Cardiac septum (tissue), 1 donor: ENCODE measurements at places on chromosomes 6 and 20. TPM values are rescaled to one million over a fixed set of nuclear protein-coding genes. Genes with fewer than 3 reads are reported as not detected.

- no peak for DNase-seq
Observed at GRCh38 chr6:166346965-166347364, 4.6 kb upstream of the SFT2D1 start.

DNA sequence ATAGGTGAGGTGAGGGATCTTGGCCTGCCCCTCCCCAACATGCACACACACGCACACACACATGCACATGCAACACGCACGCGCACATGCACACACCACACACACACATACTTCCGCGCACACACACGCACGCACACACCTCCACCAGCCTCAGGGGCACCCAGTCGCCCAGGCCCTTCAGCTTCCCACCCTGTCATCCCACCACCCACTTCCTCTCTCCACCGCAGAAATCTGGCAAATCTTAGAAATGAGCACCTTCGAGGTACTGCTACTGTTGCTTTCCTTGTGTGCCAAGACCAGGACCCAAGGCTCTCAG is 1.2 kb downstream of the SPDEF start:
- DNase-seq: no peak

GRCh38 chr6:41277605-41278004 is 8.9 kb downstream of the TREM1 start:
- DNase-seq: no peak

- no peak for DNase-seq
Observed at GRCh38 chr6:38364127-38364526, 275.6 kb downstream of the BTBD9 start.

DNA sequence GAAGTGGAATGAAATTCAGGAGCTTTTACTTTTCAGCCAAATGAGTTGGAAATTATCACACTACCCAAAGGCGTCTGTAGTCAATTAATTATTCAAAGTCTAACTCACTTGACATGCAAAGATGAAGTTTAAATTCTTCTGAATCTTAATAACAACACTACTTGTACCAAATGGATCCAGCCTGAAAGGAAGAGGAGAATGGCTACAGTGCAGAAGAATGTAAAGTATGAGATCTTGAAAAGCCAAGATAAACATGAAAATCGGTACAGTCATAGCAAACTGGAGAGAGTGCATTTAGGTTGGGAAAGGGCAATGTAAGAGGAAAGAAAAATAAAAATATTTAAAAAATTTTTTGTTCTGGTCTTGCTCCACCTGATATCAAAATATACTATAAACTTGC is 195.5 kb downstream of the SIM1 start:
- DNase-seq: no peak

DNA sequence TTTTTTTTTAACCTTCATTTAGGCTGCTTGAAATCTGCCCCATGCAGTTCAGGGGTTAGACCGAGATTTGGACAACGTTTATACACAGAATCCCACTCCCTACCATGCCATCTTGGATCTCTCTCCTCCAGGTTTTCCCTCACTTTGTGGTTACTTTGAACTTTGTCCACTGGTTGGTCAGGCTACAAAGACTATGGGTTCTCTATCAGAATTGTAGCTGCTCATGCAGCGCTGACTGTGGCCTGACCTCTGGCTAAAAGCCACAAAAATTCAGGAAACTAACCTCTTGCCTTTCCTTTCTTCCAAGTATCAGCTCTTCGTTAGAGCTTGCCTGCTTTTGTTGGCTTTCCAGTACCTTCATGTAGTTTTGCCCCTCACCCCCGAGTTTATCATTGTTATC is 44.9 kb upstream of the KCNG1 start:
- no peak for DNase-seq

GRCh38 chr6:32484614-32484998 is 44.9 kb downstream of the HLA-DRA start:
- DNase-seq: no peak

DNA sequence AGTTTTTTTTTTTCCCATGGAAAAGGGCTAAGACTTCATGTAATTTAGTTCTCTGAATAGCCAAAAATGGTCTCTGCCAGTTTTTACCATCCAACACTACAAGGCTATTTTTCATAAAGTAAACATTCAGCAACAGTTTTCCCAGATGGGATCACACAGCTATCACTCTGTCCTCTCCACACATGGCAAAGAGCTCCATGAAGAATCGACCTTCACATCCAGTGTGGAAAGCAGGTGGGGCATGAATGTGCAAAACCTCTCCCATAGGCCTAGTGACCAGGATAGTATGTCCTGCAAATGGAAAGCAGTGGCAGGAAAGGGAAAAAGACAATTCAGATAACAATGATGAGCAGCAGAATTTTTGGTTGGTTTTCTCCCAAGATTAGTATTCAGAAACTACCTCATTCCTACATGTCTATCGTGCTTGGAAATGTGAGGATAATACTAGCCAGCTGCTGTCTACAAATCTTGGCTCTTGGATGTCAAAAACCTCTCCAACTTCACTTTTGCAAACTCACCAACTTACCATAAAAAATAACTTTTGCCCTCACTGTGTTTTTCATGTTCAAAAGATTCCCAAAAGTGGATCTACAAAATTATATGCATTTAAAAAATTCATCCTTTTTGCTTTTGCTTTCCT is 159.7 kb upstream of the MCHR2 start:
- no peak for DNase-seq

- no peak for DNase-seq
Observed at GRCh38 chr20:62792182-62792939, 3.9 kb upstream of the MRGBP start.

GRCh38 chr6:43683708-43684455 is 3.7 kb downstream of the MRPS18A start:
- DNase-seq: no peak

- DNase-seq: no peak
Observed at GRCh38 chr20:33568868-33569801, 79.2 kb downstream of the CBFA2T2 start.

- no peak for DNase-seq
Observed at GRCh38 chr6:41411961-41412360, 76.6 kb downstream of the NCR2 start.

DNA sequence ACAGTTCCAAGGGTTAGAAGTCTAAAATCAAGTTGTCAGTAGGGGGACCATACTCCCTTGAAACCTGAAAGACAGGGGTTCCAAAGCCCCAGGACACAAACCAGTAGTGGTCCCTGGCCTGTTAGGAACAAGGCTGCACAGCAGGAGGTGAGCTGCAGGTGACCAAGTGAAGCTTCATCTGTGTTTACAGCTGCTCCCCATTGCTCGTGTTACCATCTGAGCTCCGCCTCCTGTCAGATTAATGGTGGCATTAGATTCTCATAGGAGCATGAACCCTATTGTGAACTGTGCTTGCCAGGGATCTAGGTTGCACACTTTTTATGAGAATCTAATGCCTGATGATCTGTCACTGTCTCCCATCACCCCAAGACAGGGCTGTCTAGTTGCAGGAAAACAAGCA is 25.3 kb upstream of the SIM1 start:
- DNase-seq: no peak

GRCh38 chr6:6611486-6611885 is 23.0 kb downstream of the LY86 start:
- no peak for DNase-seq

- DNase-seq: no peak
Observed at GRCh38 chr6:79436241-79436640, 101.0 kb downstream of the LCA5 start.

DNA sequence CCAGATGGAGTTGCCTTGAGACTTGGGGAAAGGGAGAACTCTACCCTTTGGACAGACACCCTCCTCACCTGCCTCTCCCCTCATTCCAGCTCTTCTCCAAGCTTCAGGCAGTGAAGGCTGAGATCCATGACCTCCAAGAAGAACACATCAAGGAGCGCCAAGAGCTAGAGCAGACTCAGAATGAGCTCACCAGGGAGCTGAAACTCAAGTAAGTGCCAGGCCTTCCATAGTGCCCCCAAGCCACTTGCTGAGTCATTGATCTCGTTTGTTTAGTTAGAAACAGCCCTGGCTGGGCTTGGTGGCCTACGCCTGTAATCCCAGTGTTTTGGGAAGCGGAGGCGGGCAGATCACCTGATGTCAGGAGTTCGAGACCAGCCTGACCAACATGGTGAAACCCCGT is 39.2 kb downstream of the KIF3B start:
- no peak for DNase-seq

DNA sequence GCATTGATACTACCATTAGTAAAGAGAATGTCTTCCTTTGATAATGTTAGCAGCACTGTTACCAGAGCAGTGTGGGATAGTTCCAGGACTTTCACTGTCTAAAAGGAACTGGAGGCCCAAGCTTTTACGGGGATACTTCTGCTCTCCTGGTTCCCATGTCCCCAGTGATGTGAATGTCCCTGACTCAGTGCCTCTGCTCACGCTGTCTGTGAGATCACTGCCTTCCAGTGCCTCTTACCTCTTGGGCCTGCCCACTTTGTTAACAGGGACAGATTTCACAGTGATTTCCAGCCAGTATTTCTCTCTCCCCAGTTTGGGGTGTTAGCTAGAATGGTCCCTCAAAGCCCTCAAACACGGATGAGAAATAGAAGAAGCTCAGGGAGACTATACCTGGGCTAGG is 14.4 kb downstream of the PTPRA start:
- no peak for DNase-seq

DNA sequence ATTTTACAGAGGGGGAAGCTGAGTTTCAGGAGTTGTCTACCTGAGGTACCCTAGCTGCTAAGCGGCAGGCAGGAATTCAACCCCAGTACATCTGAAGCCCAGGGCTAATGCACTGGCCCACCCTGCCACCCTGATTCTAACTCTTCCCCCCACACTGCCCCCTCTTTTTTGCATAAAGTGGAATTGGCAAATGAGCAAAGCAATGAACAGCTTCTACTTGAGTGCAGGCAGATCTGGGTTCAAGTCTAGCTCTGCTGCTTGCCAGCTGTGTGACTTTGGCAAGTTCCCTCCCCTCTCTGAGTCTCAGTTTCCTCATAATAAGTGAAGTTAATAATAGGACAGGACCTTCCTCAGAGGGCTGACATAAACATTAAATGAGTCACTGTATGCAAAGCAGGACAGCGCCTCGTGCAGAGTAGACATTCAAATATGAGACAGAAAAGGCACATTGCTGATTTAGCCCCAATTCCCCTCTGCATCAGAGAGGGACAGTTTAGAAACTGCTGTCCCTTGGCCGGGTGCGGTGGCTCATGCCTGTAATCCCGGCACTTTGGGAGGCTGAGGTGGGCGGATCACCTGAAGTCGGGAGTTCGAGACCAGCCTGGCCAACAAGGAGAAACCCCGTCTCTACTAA is 4.7 kb downstream of the ADA start:
- DNase-seq: no peak

DNA sequence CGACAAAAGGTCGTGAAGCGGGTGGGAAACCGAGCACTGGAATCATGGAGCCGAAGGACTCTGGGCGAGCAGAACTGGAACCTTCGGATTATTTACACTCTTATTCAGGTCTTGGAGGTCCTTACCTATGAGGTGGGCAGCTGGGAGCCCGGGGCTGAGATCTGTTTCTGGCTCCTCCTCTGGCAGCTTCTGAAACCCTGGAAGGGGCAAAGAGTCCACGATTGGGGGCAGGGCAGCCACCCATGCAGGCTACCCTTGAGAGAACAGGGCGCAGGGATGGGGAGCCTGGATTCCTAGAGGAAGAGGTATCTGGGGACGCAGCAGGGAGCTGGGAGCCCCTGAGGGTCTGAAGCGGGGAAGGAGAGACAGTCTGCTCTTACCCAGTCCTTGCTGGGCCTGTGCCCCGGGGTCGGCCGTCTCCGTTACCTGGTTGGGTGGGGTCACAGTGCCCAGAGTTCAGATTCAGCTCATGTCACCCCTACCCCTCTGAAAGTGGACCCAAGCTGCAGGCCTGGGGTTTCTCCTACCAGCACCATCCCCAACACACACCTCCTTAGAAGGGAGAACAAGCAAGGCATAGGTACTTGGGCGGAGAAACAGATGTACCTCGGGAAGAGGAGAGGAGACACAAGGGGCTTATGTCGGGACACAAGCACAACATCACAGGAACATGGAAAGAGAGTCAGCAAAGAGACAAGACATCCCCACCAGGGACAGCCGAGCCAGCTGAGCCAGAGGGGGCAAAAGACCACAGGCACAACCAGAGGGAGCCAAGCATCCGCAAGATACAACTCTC is 592 bp downstream of the LTB start:
- no peak for DNase-seq

DNA sequence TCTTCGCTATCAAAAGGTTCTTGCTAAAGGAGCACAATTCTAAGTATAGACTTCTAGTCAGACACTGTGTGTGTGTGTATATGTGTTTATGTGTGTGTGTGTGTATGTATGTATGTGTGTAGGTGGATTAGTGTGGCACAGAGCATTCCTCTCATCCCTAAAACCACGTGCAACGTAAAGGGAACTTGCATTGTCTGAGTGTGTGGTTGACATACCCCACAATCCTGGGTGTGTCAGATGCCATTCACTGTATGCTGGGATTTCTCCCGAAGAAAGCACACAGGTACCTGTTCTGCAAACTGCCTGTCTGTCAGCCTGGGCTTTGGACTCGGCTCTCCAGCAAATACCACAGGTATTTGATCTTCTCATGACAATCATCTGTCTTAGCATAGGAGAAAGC is 42.3 kb upstream of the TBC1D7 start:
- DNase-seq: no peak

DNA sequence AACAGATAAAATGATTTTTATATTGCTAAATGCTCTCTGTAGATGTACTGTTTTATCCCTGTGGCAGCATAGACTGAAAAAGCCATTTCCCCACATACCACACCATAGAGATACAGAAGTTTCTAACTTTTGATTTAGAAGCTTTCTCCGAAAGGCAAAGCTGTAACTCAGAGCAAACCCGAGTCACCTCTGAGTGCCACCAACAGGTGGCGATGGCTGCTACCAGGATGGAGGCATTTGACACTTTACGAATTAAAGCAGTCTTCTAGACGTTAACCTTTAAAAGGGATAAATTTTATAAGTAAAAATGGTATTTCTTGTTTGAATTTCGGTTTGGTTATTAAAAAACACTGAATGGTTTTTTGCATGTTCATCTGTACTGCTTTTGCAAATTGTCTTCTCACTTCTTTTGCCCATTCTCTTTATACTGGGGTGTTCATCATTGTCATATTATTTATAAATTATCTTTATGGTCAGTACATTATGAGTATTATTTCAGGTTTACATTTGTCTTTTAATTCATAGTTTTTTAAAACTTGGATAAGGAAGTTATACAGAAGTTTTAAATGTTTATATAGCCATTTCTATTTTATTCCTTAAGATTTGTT is 201.0 kb upstream of the CEP162 start:
- DNase-seq: no peak

The MARCKS gene
- 19.3 TPM for total RNA-seq

The CFAP206 gene
- not detected for total RNA-seq

The HRH3 gene
- total RNA-seq: not detected

The SPATS1 gene
- total RNA-seq: not detected

The CD24 gene
- total RNA-seq: 0.78 TPM

The COL9A1 gene
- total RNA-seq: 2.6 TPM

The FOXF2 gene
- 0.43 TPM for total RNA-seq

The DACT2 gene
- 0.48 TPM for total RNA-seq

The GSTA4 gene
- total RNA-seq: 10.1 TPM

The TCF15 gene
- 4.8 TPM for total RNA-seq

The RGS17 gene
- total RNA-seq: 0.43 TPM

The MEI4 gene
- total RNA-seq: not detected

The KCNG1 gene
- total RNA-seq: 0.48 TPM

The RWDD2A gene
- 3.2 TPM for total RNA-seq

The SOBP gene
- total RNA-seq: 28.7 TPM
